ENCODE measurements at places on chromosomes 5 and 9. TPM values are rescaled to one million over a fixed set of nuclear protein-coding genes. Genes with fewer than 3 reads are reported as not detected.

The ZNF658 gene
- total RNA-seq: 3.6 TPM

DNA sequence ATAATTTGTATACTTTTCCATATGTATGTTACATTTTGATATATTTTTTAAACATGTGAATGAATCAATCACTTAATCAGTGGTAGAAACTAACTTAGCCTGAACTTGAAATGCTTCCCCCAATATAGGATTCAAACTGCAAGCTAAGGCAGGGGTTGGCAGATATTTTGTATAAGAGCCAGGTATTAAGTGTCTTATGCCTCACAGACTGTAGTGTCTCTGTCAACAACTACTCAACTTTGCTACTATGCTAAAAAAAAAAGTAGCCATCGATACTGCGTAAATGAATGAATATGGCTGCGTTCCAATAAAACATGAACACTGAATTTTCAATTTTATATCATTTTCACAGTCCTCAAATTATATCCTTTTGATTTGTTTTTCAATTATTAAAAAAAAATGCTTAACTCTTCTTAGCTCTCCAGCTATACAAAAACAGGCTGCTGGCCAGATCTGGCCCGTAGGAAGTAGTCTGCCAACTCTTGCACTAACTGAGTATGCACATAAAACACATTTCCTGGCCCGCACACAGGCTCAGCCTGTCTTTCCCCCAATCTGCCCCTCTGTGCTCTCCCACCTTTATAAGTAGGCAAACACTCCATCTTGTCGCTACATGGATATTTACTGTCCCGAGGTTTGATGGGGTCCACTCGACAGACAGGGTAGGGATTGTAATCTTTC is 91.8 kb downstream of the SAXO1 start:
- no peak for DNase-seq

DNA sequence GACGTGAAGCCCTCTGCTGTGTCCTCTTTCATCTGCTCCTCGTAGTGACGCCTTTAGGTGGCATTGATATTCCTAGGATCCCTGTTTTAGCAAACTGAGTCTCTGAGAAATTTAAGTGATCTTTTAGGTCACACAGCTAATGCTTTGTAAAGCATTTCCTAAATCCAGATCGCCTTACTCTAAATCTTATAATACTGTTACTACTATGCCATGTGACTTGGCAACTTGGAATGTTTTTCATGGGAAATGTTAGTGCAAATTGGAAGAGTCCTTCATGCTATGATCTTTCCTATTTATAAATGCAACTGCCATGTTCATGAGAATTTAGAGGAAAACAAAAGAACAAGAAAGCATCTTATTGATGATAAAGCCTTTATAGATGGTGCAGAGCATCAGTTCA is 212.2 kb downstream of the TRIO start:
- no peak for DNase-seq

The MORN5 gene
- not detected for total RNA-seq

DNA sequence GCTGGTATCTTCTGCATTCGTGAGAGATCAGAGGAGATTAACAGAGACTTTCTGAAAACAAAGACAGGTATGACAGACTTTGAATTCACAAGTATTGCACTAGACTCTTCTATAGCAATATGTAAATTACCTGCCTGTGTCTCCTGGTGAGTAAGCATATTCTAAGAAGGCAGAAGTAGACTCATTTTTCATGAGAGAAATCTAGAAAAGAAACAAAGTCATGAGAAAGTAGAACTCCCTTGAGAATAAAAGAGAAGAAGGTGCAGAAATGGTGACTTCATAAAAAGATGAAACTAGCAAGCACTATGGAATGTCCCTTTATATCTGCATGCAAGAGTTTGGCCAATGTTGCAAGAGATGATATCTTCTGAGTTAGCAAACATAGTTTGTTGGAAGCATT is 419.8 kb downstream of the DMRT2 start:
- DNase-seq: no peak

The IFNA13 gene
- total RNA-seq: not detected

DNA sequence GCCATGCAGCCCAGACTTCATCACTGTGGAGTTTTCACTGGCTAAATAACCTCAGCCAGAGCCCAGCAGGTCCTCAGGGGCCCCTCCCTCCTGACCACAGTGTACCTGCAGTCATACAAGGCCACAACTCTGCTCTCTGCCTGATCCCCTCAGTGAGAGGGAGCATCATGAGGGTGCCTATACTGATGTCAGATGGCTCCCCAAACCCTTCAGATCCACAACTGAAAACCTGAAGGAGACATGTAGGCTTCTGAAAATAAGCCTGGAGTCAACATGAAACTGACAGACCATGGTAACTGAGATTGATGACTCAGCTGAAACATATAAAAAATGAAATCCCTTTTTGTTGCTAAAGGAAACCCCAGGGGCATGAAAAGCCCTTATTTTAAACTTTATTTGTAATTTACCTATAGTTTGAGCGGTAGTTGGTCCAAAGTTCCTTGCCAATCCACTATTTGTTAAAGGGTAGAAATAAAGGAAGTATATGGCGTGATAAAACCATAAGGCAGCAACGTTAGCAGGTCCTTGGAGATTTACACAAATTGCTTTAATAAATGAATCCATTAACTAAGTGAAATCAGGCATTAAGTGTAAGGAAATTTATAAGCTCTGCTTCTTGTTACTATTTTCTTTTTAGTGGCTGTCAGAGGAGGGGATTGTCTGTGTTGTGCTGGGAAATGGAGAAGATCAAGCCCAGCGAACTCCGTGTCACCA is 68.3 kb downstream of the FGF1 start:
- no peak for DNase-seq

DNA sequence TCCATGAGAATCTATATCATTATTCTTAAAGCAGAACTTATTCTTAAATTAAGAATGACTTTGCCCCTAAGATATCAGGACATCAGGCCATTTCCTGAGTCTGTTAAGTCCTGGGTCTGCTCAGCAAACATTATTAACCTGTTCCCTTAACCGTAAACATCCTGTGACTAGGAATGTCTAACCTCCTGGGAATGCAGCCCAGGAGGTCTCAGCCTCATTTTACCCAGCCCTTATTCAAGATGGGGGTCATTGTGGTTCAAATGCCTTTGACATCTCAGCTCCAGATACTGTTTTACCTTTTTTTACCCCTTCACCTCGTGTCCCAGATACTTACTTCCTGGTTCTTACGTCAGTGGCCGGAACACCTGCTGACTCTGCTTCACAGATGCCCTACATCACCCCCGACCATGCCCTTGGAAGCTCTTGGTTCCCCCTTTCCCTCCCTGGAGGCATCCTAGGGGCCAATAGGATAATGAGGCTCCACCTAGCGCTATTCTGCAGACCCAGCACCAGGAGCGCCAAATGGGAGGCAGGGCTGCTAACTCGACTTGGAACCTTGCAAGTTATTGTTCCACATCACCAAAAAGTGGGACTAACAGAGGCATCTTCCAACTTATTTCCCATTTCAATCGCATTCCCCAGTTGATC is 182.5 kb downstream of the MED10 start:
- no peak for DNase-seq

DNA sequence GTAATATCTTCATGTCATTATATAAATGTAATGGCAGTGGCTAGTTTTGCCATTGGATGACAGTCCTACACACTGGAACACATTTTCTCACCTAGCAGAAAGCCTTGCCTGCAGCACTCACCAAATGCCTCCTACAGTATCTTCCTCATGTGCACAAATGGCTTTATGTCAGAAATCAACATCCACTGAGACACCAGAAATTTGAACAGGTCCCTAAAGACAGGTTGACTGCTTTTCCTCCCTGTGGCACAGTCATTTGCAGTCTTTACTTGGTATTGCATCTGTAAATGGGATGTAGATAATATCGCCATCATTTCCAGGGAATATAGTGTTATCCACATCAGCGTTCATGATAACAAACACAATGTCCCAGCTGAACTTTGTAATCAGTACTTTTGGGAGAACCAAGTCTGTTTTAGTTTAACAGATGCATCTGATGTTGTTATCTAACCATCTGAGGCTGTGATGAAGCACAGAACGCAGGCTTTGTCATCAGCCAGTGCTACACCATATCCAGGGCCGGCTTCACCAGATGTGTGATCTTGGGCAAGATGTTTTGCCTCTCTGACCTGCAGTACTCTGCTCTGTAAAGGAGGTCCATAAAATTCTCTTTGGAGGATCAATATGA is 83.9 kb upstream of the TAS2R1 start:
- no peak for DNase-seq

All from H4 (cell line).